G401 (cell line): ENCODE measurements at places on chromosomes 5 and 9.

- no peak for DNase-seq
Measured at GRCh38 chr5:121285801-121286521, 565.7 kb upstream of the FTMT start.

GRCh38 chr9:112680731-112681402, 37.0 kb downstream of the INIP start:
- no peak for DNase-seq

GRCh38 chr9:109934136-109934856, 154.3 kb downstream of the PALM2AKAP2 start:
- no peak for DNase-seq

- DNase-seq, result peak; percentile 36
Measured at GRCh38 chr5:77390795-77391194, 101.3 kb downstream of the WDR41 start.

- DNase-seq, result no peak
Measured at GRCh38 chr5:80865551-80865950, 94.6 kb upstream of the RASGRF2 start.

GRCh38 chr5:135708481-135709207, 125.8 kb upstream of the SLC25A48 start:
- DNase-seq, result no peak

GRCh38 chr5:92907938-92908606, 672.9 kb downstream of the NR2F1-AS1 start:
- DNase-seq, result no peak

DNA sequence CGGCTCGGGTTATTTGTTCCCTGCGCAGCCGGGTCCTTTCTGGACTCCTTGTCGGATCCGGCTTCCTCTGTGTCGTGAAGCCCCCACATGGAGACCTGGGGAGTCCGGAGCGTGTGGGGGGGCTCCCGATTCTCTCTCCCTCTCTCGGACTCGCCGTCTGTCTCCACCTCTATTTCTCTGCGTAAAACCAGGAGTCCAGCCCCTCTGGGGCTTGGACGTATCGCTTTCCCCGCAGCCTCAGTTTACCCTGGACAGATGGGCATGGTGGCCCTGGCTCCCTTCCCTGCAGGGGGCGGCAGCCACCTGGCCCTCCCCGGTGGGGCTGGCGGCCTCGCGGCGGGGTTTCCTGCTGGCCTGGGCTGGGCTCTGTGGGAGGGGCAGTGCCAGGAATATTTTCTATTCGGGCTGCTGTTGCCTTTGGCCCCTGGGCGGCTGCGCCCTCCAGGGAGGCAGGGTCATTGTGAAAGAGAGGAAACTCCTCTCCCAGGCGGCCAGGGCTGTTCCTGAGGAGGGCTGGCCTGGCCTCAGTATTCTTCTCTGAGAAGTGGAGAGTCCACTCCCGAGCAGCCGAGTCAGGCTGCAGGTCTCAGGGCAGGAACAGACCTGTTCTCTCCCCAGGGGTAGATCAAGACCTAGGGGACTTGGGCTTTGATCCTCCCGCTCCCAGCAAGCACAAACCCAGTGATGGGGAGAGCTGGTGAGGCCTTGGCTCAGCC, 665 bp downstream of the ASS1 start:
- no peak for DNase-seq

GRCh38 chr9:129595311-129595741, 25.6 kb downstream of the C9orf50 start:
- no peak for DNase-seq

- DNase-seq, result peak; percentile 49
Measured at GRCh38 chr5:174083056-174083827, 37.7 kb downstream of the NSG2 start.

- DNase-seq, result no peak
Measured at GRCh38 chr9:118561051-118561450, 808.2 kb downstream of the BRINP1 start.

DNA sequence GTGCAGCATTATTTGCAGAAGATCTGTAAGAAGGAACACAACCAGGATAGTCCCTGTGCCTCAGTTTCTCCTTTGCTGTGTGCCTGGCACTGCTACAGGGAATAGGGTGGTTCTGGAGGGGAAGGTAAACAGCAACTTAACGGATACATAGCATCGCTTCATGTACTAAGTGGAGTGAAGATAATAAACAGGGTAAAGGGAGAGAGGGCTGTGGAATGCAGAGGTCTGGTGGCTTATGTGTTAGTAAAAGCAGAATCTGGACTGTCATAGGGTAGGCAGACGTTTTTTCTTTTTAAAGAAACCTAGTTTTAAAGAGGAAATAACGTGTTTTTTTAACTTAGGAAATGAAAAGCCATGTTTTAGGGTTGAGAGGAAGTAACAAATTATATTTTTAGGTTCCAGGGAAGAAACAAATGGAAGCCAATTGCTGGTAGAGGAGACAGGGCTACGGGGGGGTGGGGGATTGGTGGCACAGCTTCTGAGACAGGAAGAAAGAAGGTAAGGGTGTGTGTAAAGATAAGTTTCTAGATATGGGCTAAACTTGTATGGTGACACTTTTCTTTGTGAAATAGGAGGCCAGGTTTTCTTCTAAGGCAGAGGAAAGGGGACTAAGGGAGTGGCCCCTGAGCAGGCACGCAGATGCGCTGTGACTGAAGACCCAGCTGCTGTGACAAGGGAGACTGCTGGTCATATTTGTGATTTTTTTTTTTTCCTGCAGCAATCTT, 1.3 kb downstream of the GNG10 start:
- no peak for DNase-seq

- no peak for DNase-seq
Measured at GRCh38 chr9:3118081-3118480, 274.2 kb upstream of the PUM3 start.
